ENCODE measurements at places on chromosomes 13 and 19.

DNA sequence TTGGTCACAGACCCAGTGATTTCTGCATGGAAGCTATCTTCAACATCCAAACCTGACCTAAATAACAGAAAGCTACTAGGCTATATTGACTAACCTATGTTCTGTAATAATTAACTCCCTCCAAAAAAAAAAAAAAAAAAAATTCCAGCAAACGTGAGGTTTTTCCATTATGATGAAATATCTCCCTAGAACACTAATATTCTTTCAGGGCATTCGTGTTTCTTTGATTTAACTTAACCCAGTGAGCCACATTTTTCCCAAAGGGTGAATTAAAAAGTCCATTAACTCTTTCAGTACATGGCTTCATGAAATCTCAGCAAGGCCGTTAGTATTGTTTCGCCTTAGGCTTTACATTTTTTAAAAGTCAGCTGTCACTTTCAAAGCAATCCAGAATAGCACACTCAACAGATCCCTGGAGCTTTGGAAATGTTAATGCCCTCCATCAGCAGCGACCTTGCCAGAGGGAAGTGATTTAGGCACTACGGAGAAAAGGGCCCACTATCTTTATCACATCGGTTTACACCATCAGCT lies 175.8 kb downstream of the DCT start:
- no peak for DNase-seq

DNA sequence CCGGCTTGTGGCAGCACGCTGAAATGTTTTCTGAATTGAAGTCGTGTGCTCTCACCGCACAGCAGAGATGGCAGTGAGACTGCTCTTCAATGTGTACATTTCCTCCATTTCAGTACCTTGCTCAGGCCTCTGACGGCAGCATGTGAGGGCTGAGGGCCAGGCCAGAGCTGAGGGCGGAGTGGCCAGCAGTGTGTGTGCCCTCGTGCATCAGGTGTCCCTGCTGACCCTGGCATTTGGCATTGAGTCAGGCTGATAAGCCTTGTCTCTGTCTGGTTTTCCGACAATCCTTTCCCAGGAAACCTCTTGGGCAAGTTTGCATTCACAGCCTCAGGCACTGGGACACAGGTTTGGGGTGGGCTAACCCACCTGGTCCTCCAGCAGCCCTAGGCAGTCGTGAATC lies 62.3 kb downstream of the EFNB2 start:
- no peak for DNase-seq

DNA sequence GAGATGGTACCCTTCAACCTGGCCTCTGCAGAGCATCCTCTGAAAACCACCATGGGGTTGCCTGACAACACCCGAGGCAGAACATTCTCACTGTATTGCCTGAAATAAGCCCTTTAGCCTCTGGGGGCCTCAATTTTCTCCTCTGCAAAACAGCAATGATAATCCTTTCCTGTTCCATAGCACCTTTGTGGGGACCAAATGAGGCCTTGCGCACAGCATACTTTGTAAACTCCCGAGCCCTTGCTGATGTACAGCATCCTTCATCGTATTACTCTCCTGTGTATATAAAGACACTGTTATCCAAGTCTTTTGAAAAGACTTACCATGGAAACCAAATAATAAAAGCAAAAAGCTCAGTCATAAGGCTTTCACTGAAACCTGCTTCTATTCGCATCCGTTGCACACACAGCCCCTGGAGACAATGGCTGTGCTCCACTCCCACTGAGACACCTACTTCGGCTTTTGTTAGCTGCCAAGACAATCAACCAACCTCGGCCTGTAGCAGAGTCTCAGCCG lies 276.0 kb downstream of the FOXO1 start:
- DNase-seq: no peak

GRCh38 chr13:25489238-25489637 lies 117.5 kb downstream of the ATP8A2 start:
- DNase-seq: no peak

- no peak for DNase-seq
These were observed 30.7 kb downstream of the ZNF844 start for GRCh38 chr19:12095111-12095790.

DNA sequence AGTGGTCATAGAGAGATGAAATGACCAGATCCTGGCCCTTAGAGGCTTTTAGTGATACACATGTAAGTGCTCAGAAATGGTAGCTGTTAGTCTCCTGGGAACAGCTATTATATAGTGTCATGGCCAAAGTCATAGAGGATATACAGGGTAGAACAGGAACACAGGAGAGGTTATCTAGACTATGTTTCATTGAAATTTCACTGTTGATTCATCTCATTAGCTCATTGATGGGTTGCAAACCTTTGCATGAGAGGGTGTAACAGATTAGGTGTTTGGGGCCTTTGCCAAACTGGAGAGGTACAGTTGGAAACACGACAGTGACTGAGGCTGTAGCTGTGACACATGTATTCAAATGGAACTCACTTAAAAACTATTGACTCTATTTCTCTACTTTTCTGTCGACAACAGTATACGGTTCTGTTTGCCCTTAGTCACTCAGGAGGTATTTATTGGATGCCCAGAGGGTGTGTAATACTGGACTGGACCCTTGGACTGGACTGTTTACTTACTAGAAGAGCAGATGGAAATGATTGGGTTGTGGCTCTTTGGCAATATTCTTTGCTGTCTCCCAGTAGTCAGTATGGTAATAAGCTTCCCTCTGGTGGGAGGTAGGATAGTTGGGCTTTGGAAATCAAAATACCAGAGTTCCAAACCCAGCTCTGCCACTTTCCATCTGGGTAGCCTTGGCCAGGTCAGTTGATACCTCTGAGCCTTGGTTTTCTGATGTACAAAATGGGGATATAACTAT lies 29.8 kb downstream of the ARHGAP35 start:
- DNase-seq: no peak

DNA sequence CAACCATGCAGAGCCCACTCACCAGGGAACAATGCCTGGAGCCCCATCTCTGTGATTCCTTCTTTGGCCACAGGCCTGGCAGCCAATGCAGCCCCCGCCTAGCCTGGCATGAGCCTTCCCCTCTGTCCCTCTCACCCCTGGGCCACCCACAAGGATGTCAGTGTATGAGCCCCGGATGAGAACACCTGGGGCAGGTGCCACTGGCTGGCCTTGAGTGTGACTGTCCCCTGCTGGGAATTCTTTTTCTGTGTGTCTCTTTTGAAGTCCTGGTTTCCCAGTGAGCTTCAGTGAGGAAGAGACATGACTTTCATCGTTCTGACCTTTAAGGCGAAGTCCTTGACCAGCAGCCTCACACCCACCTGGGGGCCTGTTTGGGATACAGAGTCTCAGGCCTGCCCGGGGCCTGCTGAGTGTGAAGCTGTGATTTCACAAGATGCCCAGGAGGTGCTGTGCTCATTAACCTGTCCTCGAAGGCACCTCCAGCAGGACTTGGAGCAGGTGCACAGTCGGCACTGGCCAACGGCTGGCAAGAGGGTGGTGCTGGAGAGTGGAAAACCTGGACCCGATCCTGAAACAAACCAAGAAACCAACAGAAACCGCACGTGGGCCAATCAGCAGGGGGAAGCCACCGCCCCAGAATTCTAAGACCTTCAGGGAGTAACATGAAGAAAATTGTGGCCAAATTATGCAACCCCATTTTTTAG lies 27.4 kb upstream of the SPACA7 start:
- no peak for DNase-seq

- no peak for DNase-seq
These were observed 900 bp downstream of the PPP1R13L start for GRCh38 chr19:45403781-45404556.

GRCh38 chr13:36038785-36039555 lies 92.2 kb downstream of the DCLK1 start:
- DNase-seq: no peak

DNA sequence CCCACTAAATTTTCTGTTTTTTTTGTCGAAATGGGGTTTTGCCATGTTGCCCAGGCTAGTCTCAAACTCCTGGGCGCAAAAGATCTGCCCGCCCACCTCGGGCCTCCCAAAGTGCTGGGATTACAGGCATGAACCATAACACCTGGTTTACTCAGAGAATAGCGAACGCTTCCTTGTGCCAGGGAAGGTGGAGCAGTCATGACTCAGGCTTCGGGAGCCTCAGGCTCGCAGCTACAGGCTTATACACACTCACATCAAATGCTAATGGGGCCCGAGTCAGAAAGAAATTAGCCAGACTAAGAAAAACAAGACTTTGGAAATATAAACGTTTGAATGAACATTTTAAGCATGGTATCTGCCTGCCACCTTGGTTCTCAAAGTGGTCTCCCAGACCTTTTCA lies 11.0 kb upstream of the TPT1 start:
- DNase-seq: no peak

DNA sequence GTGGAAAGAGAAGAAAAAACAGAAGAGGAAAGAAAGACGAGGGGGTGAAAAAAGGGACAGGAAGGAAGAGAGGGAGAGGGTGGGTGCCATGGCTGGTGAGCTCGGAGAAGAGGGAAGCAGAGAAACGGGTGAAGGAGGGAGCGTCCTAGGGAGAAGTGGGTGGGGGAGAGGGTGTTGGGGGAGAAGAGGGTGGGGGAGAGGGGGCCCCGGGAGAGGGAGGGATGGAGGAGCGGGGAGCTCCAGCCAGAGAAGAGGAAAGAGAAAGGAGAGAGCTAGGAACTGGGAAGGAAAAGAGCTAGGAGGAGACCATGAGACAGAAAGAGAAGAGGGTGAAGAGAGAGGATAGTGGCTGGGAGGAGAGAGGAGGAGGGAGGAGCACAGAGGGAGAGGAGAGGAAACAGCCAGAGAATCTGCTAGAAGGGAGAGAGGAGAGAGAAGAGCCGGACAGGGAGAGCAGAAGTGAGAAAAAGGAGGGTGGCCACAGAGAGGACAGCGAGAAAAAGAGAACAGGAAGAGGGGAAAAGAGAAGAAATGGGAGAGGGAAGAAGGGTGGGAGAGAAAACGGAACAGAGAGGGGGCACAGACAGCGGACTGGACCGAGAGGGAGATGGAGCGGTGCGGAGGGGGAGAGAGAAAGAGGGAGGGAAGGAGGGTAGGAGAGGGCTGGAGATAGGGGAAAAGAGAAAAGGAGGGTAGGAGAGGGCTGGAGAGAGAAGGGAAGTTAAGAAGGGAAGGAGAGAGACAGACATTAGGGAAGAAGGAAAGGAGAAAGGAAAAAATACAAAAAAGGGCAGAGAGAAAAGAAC lies 11.9 kb upstream of the GARIN5A start:
- no peak for DNase-seq

DNA sequence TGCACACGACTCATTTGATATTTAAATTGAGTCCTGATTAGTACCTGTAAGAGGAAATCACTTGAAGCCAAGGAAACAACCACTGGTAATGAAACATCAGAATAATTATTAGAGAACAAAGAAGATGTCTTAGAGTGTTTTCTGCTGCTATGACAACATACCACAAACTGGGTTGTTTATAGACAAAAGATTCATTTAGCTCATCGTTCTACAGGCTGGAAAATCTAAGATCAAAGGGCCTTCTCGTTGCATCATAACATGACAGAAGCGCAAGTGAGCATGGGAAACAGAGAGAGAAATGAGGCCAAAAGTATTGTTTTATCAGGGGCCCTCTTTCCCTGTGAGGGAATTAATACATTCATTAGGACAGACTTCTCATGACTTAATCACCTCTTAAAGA lies 1024.0 kb upstream of the PCDH9 start:
- no peak for DNase-seq

DNA sequence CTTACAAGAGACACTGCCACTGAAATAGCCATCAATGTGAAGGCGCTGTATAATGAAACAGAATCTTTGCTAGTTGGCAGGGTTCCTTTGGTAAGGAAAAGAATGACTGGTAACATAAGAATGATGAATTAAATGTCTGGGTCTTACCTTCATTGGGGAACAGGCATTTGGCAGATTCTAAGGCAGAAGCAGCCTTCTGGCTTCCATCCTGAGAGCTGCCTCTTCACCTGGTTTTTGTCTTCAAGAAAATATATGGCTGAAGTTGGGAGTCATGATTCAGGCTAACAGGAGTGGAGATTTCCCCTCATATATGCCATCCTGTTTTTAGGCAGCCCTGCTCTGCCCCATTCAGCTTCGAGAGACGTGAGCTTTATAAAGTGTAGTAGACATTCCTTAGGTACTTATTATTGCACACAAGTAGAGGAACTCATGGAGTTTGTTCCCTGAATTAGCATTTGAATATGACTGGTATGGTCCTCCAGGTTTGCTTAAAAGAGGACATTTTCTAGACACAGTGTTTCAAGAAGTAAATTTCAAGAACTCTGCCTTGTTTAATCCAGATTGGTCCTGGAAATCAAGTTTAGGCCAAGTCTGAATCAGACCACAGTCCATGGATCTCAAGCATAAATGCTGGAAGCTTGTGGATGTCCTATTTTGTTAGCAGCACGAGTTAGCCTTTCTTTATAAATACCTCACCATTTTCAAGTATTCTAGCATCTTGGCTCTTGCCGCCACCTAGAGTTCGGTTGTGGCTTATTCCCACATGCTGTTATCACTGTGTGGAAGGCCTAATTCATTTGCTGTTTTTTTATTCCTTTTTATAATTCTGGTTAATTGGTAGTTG lies 56.2 kb upstream of the AKAP11 start:
- peak; percentile 1 for DNase-seq

DNA sequence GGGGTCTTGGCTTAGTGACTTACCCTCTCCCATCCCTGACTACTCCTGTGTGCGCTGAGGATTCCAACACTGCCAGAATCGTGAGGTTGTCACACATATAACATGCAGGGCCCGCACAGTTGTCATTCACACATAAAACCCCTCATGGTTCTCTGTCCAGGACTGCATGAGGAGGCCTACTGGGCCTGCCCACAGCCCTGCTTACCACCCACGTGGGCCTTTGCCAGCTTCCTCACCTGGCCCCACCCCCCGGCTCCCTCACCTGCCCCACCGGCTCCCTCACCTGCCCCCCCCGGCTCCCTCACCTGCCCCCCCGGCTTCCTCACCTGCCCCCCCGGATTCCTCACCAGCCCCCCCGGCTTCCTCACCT lies 197.2 kb downstream of the TEX29 start:
- no peak for DNase-seq

GRCh38 chr13:53198017-53198416 lies 169.4 kb downstream of the OLFM4 start:
- no peak for DNase-seq

- DNase-seq: no peak
These were observed 28.6 kb upstream of the NDUFS7 start for GRCh38 chr19:1354970-1355567.

- DNase-seq: no peak
These were observed 16.0 kb downstream of the SMAD9 start for GRCh38 chr13:36903925-36904595.

DNA sequence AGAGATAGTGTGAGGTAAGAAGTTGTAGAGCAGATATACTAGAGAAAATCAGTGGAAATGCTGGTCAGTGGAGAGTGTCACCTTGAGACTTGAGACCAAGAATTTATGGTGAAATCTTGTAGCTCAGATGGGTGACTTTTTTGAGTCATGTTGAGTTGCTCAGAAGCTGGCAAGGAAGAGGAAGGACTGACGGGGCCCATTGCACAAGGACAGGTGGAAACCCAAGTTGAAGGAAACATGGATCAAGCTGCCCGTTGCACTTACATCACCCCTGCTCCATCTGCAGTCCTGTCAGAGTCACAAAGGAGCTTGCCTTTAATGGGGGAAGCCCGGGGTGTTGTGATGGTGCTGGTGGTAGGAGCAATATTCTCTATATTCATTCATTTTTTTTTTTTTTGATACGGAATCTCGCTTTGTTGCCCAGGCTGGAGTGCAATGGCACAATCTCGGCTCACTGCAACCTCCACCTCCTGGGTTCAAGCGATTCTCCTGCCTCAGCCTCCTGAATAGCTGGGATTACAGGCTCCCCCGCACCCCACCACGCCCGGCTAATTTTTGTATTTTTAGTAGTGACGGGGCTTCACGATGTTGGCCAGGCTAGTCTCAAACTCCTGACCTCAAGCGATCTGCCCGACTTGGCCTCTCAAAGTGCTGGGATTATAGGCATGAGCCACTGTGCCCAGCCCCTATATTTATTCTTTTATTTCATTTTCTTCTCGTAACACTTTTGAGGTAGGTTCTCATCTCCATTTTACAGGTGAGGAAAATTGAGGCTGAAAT lies 27.4 kb downstream of the UBAC2 start:
- no peak for DNase-seq
